Anterior cingulate cortex (tissue), 58 donors: ENCODE measurements at places on chromosomes 1 and 21.

DNA sequence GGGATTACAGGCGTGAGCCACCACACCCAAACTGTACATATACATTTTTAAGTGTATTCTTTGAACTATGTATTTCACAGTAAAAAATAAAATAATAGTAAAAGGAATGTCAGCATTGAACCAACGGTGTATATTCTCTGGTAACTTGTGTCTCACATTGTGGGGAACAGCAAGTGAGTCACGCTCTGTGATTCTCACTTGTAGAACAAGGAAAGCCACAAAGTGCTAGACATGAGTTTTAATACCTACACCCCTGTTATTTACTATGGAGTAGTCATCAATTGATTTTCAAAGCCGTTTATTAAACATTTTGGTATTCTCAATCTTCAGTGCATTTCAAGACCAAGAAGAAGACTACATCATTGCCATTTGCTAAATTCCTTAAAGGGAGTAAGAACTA, 197.2 kb downstream of the GPATCH2 start:
- no peak for DNase-seq

DNA sequence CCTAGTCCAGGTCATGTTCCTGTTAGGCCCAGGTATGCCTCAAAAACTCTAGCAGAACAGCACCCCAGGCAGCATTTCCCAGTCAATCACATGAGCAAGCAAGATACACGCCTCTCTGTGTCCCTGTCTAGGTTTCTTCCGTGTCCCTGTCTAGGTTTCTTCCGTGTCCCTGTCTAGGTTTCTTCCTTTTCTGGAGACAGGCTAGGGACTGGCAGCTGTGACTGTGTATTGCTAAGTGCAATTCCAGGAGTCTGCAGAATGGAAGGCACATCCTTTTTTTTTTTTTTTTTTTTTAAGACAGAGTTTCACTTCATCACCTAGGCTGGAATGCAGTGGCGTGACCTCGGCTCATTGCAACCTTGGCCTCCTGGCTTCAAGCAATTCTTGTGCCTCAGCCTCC, 77.6 kb downstream of the SETD4 start:
- DNase-seq: no peak

GRCh38 chr21:17613242-17613676, 558 bp upstream of the BTG3 start:
- DNase-seq: no peak

- no peak for DNase-seq
Measured at GRCh38 chr1:228802386-228803220, 67.3 kb downstream of the RHOU start.

GRCh38 chr21:22258821-22259220, 1260.6 kb downstream of the NCAM2 start:
- no peak for DNase-seq

DNA sequence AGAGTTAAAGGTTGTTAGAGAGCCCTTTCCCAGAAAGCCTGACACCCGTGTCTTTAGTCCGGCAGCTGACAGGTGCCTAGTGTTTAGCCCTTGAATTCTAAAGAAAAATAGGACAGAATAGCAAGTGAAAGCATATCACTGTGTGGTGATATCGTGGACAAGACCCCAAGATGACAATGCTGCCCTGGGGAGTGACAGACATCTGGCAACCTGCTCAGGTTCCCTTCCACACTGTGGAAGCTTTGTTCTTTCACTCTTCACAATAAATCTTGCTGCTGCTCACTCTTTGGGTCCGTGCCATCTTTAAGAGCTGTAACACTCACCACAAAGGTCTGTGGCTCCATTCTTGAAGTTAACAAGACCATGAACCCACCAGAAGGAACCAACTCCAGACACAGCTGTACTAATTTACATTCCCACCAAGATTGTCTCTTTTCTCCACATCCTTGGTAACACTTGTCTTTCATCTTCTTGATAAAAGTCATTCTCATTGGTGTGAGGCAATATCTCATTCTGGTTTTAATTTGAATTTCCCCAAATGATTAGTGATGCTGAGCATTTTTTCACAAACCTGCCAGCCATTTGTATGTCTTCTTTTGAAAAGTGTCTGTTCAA, 107.6 kb upstream of the SGIP1 start:
- no peak for DNase-seq
